ENCODE measurements at places on chromosomes 2 and 18. TPM values are rescaled to one million over a fixed set of nuclear protein-coding genes. Genes with fewer than 3 reads are reported as not detected.

UPP2 gene
- total RNA-seq: not detected

DPP4 gene
- total RNA-seq: 0.69 TPM

PSMA8 gene
- total RNA-seq: not detected

CFC1 gene
- not detected for total RNA-seq

SAG gene
- total RNA-seq: not detected

CACNB4 gene
- 0.32 TPM for total RNA-seq

NGEF gene
- total RNA-seq: 16.5 TPM

SLC8A1 gene
- 0.51 TPM for total RNA-seq

AKAIN1 gene
- total RNA-seq: not detected

PFN4 gene
- total RNA-seq: 1.5 TPM

TMEM200C gene
- not detected for total RNA-seq

LGALSL gene
- 10.5 TPM for total RNA-seq

ASXL3 gene
- total RNA-seq: not detected

ADD2 gene
- total RNA-seq: 21.1 TPM

SP140 gene
- not detected for total RNA-seq

OSBPL6 gene
- total RNA-seq: 5.7 TPM

ADRA2B gene
- 0.06 TPM for total RNA-seq

TRIM54 gene
- 0.68 TPM for total RNA-seq

PLA2R1 gene
- 2.4 TPM for total RNA-seq

SMIM21 gene
- not detected for total RNA-seq

PCARE gene
- not detected for total RNA-seq

COPS9 gene
- total RNA-seq: 299 TPM

GTF2A1L gene
- total RNA-seq: not detected

DNER gene
- total RNA-seq: 7.0 TPM

SERPINB11 gene
- not detected for total RNA-seq
